ENCODE measurements at places on chromosomes 2 and 18.

GRCh38 chr2:210540900-210541289 lies 15.5 kb upstream of the CPS1 start:
- DNase-seq = no peak

GRCh38 chr2:241617431-241618154 lies 19.4 kb downstream of the THAP4 start:
- DNase-seq = no peak

DNA sequence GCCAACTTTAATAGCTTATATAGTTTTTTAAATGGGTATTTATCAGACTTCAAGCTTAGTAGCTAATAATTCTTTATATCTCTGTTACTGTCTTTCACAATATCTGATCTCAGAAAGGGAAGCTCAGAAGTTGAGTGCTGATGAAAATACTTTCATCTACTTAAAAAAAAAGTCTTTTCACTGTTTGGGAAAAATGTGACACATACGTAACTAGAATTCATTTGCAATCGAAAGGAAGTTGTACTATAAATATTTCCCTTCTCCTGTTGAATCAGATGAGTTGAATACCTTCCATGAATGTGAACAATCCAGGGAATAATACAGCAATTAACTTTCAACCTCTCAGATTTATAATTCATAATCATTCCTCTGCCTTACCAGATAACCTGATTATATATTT lies 811 bp upstream of the SCG2 start:
- no peak for DNase-seq

DNA sequence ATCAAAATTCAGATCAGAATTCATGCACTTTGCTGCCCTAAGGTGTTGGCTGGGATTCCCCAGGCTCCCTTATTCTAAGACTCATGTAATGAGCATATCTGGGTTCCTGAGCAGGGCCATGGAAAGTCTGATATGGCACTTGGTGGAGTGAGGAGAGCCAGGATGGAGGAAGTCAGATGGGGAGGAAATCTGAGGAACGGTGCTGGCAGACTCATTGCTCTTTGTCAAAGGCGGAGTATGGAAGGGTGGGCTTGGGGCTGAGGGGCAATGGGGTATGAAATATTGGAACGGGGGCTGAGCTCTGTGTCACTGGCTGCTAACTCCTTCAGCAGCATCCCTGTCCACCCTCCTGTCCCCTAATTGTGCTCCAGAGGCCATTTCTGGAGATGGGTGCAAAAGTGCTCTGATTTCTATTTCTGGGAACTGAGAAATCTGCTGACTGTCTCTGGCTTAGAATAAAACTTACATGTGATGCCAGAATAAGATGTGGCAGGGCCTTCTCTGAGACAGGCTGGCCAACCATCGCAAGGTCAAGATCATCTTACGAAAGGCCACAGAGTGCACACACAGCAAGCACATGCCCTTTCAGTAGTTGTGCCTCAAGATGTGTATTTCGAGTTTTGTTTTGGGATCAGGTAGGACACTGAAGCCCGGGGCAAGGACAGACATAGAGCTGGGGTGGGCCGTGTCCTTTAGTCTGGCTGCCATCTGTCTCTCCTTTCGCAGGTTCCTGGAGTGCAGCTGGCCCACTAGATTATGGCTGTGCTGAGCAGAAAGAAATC lies 480.0 kb upstream of the HS6ST1 start:
- DNase-seq = no peak

GRCh38 chr2:240209493-240209892 lies 69.0 kb upstream of the OTOS start:
- DNase-seq = no peak

- DNase-seq = peak; percentile 17
Observed at GRCh38 chr2:238784671-238785527, 63.0 kb upstream of the TWIST2 start.

- no peak for DNase-seq
Observed at GRCh38 chr2:235098269-235098668, 146.5 kb downstream of the SH3BP4 start.

- DNase-seq = no peak
Observed at GRCh38 chr18:25019931-25020330, 332.0 kb downstream of the ZNF521 start.

DNA sequence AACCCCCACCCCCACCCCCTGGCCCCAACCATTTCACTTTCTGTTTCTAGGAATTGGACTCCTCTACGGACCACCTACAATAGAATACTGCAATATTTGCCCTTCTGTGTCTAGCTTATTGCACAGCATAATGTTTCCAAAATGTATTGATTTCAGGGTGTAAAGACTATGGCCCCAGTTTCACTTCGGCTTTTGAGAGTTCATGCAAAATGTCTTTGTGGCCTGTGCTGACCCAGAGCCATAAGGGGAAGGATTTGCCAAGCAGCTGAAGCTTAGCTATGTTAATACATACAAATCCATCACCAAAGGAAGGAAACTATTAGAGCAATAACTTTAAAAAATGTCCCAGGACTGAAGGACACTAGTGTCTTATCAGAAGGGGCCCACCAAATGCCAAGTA lies 11.2 kb upstream of the ATP9B start:
- DNase-seq = no peak

DNA sequence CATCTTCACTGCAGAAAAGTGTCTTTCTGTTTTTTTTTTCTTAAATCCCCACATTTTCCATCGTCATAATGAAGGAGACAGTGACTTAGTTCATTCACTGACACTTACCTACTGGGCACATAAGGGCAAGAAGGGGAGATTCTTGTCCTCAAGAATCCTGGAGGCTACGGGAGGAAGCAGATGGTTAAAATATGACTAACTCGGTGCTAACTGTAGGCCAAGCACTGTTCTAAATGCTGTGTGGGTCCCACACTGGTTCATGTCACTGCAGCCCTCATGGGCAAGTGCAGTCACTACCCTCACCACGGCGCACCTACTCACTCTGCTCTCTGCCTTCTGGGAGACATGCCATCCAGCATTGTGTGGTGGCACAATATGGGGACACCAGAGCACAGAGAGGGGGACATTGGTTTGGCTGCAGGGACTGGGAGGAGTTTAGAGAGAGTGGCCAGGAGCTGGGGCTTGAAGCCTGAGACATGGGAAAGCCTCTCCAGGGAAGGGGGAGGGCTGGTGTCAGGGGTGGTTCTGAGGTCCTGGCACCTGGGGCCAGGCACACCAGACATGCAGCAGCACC lies 305.2 kb downstream of the MYCN start:
- DNase-seq = no peak

DNA sequence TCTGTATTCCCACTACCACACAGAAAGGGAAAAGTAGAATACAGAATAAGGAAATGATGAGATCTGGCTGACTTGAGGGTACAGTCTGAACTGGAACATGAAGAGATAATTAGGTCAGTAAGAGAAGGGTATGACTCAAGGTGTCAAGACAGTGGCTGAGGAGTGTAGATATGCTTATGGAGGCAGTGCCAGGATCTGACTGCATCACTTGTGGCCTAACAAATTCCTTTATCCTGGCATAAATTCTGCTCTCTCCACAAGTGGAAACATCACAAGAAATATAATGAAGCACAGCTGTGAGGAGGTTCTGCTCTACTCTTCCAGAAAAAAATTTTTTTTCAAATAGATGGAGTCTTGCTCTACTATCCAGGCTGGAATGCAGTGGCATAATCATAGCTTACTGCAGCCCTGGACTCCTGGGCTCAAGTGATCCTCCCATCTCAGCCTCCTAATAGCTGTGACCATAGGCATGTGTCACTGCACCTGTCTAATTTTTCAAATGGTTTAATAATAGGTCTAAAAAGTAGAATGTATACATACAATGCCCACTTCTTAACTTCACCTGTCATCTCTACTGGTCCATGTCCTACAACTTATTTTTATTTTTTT lies 85.3 kb downstream of the C2orf74 start:
- no peak for DNase-seq

GRCh38 chr2:102166189-102166845 lies 20.5 kb upstream of the IL1RL2 start:
- no peak for DNase-seq

DNA sequence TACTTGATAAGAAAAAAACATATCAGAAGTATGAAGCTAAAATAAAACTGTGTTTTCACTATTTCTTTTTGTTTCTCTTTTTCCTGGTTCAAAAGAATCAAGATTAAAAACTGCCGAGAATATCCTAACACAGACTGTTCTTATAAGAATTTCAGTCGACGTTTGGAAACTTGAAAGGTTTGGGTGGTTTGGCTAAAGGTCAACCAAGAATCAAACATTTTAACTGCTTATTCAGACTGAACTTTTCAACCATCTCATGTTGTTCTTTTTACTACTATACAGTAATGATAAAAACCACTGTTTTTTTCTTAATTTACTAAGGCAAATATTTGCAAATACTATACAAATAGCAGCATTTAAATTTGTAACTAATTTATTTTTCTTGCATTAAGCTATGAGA lies 308.5 kb upstream of the TFPI start:
- DNase-seq = no peak

GRCh38 chr2:177518754-177519153 lies 126.2 kb downstream of the AGPS start:
- no peak for DNase-seq

DNA sequence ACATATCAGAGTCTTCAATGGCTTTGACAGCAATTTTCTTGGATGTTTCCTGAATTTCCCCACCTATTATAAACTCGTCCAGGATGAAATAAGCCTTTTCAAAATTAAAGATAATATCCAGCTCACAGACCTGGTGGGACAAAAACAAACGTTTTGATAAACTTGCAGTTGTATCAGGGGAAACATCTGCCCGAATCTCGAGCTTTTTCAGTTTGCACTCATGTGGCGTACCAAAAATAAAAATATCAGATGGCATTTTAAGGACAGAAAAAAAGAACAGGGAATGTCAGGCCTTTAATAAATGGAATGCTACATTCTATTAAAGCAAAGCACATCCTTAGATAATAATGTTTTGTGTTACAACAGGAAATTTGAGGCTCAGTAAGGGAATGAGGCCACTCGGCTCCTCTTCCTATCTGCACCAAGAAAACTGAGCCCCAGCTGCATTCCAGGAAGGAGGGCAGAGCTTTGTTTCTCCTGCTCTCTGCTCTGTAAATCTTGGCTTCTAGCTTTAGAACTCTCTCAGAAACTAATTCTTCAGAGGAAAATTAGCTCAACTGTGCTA lies 72.1 kb downstream of the AP1S3 start:
- no peak for DNase-seq

GRCh38 chr18:34299828-34300227 lies 75.1 kb upstream of the NOL4 start:
- DNase-seq = no peak

DNA sequence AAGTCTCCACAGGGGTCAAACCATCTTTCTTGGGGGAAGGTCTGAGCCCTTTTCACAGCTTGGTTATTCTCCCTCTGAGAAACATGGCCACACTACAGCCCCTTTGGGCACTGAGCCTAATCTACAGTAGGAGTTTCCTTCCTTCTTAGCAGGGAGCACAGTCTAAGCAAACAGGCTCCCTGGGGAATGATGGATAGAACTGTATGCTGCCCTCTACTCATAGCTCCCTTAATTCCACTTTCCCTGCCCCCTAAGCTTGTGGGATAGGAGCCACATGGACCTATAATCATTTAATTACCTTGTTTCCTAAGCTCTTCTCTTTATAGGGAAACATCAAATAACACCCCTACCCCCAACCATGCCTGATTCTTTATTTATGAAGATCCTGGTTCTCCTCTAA lies 442.1 kb upstream of the MEX3C start:
- no peak for DNase-seq

DNA sequence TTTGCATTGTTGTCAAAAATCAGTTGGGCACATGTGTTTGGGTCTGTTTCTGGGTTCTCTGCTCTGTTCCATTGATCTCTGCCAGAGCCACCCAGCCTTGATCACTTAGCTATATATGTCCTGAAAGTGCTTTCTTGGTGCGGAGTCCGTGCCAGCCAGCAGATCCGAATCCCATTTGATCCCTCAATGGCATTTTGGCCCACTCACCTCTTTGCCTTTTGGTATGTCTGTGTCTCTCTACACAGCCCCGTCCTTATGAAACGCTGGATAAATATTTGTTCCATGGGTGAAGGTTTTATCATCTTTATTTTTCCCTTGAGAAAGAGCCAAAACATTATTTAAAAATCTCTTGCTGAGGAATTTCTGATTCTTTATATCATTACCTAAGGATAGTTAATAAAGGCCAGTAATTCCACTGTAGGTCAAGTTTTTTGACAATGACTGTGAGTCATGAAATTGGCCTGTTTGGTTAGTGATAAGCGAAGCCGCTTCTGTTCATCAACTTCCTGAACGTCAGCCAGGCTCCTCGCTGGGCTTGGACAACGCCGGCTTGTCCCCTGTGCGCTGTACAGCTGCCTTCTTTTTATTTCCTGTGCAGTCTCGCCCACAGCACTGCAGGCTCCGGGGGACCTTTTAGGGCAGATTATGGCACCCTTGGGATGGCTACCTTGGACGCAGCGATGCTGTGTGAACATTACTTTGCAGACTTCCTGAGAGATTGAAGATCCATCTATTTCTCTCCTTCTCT lies 24.9 kb downstream of the MTCL1 start:
- no peak for DNase-seq

DNA sequence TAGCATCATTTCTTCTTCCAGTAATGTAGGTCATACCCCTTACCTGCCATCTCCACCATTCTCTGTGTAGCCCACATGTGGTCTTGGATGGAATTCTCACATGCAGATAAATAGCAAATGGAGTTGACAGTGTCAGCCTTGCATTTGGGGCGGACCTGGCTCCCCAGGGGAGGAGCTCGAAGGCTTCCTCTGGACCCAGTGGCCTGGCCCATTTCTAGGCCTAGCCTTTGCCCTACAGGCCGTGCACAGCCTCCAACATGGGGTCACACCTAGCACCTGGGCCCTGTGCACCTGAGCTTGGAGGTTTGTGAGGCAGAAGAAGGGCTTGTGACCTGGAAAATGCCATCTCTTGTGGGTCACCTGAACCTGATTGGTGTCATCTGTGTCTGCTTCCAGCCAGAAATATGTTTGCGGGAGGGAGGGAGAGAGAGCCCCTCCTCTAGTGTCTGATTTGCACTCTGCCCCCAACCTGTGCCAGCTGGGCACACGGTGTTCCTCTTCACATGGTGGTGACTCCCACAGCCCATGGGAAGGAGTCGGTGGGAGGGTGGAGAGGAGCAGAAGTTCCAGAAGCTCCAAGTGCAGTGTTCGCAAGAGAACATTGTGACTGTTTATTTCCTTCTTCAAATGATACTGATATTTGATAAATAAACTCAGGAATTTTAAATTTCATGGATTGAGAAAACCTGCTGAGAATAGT lies 33.0 kb downstream of the ITGB1BP1 start:
- DNase-seq = no peak

GRCh38 chr2:18171191-18172139 lies 293.0 kb downstream of the KCNS3 start:
- no peak for DNase-seq

All from stimulated activated CD8-positive, alpha-beta memory T cell treated with anti-CD3 and anti-CD28 coated beads, Interleukin-7, amount 100 ng/mL, for 1 hour (primary cell).